ENCODE measurements at places on chromosomes 5 and 9.

DNA sequence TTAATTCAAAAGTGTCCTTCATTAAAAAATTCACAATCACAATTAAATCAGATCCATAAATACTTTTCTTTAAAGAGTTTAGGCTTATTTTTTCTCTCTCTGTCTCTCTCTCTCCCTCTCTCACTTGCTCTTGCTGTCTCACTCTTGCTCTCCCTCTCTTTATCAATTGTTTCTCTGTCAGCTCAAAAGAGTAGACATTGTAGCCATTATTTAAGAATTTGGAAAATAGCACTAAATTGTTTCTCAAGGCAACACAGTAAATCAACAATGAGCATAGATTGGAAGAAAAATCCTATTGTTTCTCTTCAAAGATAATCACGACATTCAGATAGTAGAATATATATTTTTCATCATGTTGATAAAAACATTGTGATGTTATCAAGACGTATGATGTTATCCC, 1114.0 kb downstream of the PTPRD start:
- DNase-seq = no peak

GRCh38 chr5:42399702-42400101, 23.5 kb upstream of the GHR start:
- DNase-seq = no peak

GRCh38 chr5:107544967-107545366, 125.8 kb downstream of the EFNA5 start:
- DNase-seq = no peak

GRCh38 chr9:124258607-124259157, 933 bp downstream of the NEK6 start:
- no peak for DNase-seq

DNA sequence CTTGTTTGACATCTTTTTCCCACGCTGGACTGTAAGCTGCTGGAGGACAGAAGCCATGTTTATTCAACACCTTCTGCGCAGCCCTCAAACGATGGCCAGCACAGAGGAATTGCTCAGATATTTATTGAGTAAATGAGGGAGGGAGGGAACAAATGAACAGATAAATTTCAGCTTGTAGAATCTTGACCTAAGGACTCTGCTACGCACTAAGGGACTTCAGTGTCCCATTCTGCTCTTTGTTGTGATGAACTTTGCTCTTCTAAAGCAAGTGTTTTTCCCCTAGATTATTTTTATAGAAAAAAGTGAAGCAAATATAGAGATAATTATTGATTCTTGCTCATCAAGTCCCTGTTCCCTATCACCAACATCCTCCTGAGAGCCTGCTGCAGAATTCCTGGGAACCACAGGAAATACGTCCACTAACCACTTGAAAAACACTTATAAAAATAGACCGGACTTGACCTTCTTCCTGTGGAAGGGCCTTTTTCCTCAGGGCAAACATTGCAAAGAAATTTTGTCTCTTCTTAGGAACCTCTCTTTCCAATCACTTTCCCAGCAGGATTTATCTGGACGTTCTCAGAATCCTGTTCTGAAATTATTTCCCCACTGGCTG, 54.9 kb downstream of the FGF1 start:
- no peak for DNase-seq

- no peak for DNase-seq
Observed at GRCh38 chr5:8523501-8523900, 654.6 kb downstream of the MTRR start.

GRCh38 chr9:76629205-76629990, 134.8 kb upstream of the PCA3 start:
- DNase-seq = no peak

- DNase-seq = no peak
Observed at GRCh38 chr5:173123416-173123815, 20.9 kb upstream of the BNIP1 start.

- no peak for DNase-seq
Observed at GRCh38 chr9:76662476-76663281, 101.6 kb upstream of the PCA3 start.

GRCh38 chr9:124835026-124835557, 18.2 kb upstream of the WDR38 start:
- DNase-seq = peak; percentile 44

Data from prostate gland (tissue), 2 donors.